ENCODE measurements at places on chromosomes 1 and 21.

- DNase-seq, result no peak
Observed at GRCh38 chr1:11479375-11479979, 522 bp downstream of the DISP3 start.

GRCh38 chr1:88357729-88358128 lies 326.3 kb upstream of the PKN2 start:
- no peak for DNase-seq

- DNase-seq, result no peak
Observed at GRCh38 chr1:159152031-159152430, 19.4 kb upstream of the CADM3 start.

DNA sequence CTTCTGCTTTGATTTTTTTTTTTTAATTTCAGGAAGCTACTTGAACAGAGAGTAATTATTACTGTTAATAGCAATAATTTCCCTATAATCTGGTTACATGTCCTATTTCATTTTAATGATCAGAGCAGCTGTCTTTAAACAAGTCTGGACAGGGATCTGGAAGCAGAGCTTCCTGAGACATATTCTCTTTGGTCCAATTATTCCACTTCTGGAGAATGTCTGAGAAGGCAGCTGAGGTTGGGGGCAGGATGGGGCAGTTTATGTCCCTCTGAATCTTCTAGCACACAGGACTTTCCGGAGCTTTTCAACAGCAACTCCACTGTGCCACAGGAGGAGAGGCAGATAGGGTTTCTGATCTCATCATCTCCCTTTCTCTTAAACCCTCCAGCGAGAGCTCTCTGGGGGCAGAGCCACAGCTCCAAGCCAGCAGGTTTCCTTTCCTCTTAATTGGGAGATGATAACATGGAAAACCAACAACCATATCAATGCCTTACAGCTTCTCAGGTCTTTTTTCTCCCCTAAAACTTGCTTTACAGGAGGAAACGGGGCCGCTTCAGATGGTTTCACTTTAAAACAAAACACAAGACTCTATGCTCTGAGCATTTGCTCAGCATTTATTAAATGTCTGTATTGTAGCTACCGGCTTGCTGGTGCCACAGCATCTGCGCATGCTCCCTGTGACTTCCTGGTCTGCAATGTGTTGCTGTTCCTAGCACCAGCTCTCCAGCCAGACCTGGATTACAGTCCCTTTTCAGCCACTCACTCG lies 425.7 kb upstream of the USP24 start:
- DNase-seq, result peak; percentile 29

DNA sequence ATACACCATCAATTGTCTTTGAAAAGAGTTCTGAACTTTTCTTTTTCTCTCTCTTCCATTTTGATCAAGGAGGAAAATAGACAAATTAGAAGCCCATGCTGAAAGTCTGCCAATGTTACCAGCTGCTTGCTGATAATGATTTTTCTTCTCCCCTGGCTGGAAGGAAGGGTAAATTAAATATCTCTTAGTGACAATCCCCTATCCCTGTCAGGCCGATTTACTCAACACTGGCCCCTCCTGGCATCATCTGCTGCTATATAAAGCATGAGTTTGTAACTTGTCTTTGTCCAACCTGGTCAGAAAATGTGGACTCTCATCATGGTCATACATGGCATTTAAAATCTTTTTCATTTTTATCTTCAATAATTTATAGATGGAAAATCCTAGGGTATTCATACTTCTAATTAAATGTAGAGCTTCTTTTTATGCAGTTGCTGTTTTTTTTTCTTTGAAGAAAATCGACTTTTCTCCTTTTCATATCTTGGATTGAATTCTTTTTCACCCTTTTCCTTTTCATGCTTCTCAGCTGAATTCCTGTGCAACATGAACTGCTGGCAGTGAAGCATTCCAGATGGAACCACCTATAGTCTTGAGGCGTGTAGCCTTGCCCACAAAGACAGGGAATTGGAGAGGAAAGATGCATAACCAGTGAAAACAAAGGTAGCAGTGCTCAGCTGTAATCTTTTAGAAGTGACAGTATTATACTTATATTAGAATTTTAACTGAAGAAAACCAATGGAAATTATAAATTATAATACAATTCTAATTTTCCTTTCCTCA lies 214.7 kb upstream of the PTGFR start:
- DNase-seq, result no peak

- no peak for DNase-seq
Observed at GRCh38 chr1:50913954-50914353, 46.1 kb downstream of the FAF1 start.

Measured in A172 (cell line).